ENCODE measurements at places on chromosomes 1 and 21. TPM values are rescaled to one million over a fixed set of nuclear protein-coding genes. Genes with fewer than 3 reads are reported as not detected.

KIF1B gene
- 35.8 TPM for total RNA-seq

GPR52 gene
- 1.4 TPM for total RNA-seq

RHBDL2 gene
- 0.59 TPM for total RNA-seq

FLG2 gene
- total RNA-seq = not detected

TEDDM1 gene
- not detected for total RNA-seq

MR1 gene
- 33.0 TPM for total RNA-seq

PTP4A2 gene
- total RNA-seq = 568 TPM

RGS4 gene
- total RNA-seq = 130 TPM

AIRE gene
- not detected for total RNA-seq

CD58 gene
- total RNA-seq = 20.6 TPM

PADI4 gene
- not detected for total RNA-seq

H3-3A gene
- total RNA-seq = 166 TPM

SLC45A1 gene
- total RNA-seq = 1.8 TPM

LCE3A gene
- total RNA-seq = not detected

HFM1 gene
- total RNA-seq = 0.36 TPM

RGS16 gene
- 0.29 TPM for total RNA-seq

TNFRSF4 gene
- not detected for total RNA-seq

RBM11 gene
- total RNA-seq = under 0.01 TPM

AMIGO1 gene
- total RNA-seq = 2.5 TPM

RNU1-1 gene
- total RNA-seq = under 0.01 TPM

VCAM1 gene
- 511 TPM for total RNA-seq

RXRG gene
- total RNA-seq = not detected

CATSPERE gene
- total RNA-seq = 1.8 TPM

ADGRL4 gene
- 16.6 TPM for total RNA-seq
